Neural crest cell (in vitro differentiated cells): ENCODE measurements at places on chromosomes 2 and 18.

- no peak for DNase-seq
Observed at GRCh38 chr18:25080211-25080610, 271.8 kb downstream of the ZNF521 start.

DNA sequence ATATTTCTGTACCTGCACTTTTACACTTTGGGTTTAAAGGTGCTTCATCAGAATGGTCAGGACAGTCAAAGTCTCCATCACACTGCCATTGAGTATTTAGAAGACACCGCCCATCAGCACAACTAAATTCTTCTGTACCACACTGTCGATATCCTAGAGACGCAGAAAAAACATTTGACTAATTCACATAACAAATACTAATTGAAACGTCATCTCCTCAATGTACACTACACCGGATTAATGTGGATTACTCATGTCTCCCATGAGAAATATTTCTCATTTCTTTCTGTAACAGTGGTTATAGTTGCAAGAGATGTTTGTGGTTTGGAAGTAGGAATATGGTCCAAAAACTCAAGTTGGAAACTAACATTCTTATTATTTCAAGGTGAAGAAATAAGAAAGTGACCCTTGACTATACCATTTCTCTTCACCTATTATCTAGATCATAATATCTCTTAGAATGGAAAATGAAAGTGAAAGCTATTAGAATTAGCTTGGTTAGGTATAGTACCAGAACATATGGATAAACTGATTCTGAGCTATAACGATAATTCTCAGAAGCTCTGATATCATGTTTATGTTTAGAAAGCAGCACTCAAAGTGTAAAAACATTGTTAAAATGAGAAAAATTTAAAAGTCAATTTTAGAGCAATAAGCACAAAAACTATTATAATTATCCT is 1627.7 kb downstream of the LRP1B start:
- no peak for DNase-seq

DNA sequence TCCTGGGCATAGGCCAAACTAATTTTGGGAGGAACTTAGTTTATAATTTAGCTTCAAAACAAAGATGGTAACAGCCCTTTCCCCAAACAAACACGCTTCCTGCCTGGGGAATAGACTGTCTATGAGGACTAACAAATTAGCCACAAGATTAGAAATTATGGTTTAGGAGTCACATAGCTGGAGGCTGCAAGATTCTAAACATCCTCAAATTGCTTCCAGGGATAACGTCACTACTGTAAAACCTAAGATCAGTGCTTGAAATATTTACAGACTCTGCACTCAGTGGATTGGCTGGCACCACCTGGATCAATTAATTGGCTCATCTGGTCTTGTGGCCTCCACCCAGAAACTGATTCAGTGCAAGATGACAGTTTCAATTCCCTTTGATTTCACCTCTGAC is 118.0 kb upstream of the TACR1 start:
- no peak for DNase-seq

DNA sequence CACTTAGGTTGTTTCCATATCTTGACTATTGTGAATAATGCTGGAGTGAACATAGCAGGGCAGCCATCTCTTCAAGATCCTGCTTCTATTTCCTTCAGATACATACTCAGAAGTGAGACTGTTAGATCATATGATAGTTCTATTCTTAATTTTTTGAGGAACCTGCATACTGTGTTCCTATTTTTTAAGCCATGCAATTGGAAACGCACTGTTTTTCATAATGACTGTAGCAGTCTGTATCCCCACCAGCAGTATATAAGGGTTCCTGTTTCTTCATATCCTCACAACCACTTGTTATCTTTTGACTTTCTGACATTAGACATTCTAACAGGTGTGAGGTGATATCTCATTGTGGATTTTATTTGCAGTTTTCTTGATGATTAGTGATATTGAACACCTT is 15.5 kb downstream of the NEURL3 start:
- no peak for DNase-seq

DNA sequence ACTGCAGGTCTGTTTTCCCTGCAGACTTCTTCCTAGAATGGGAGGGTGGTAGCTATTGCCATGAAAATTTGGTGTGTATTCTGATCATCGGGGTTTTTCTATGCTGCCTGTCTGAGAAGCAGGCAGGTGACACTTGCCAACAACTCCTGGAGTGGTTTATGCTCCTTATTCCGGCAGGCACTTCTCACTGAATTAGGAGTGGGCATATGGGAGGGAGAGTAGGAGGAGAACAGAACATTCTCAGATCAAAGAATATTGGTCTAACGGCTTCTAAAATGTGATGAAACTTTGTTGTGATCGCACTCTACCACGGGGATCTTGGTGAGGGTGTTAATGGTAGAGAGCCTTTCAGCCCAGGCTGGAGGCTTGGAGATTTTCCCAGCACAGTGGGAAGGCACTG is 480.8 kb downstream of the PLCL1 start:
- no peak for DNase-seq

GRCh38 chr2:109234355-109234754 is 105.3 kb downstream of the SH3RF3 start:
- DNase-seq, result no peak

- DNase-seq, result no peak
Observed at GRCh38 chr2:182132605-182133004, 147.0 kb downstream of the PPP1R1C start.

DNA sequence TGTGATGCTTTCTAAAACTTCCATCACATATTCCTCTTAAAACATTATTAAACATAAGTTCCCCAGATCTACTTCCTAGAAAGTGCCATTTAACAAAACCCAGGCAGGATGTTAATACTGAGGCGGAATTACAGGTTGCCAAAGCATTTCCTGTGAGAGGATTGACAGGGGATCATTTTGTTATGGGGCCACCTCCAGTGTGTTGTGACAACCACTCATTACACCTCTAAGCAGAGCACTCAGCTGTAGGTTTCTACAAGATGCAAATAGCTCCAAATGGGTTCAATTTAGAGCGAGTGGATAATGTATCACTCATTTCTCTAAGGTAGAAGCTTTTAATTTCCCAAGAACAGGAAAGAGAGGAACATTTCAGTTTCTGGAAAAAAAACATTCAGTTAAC is 1429.5 kb upstream of the ACVR2A start:
- no peak for DNase-seq

- no peak for DNase-seq
Observed at GRCh38 chr2:105631922-105632321, 112.8 kb upstream of the NCK2 start.

GRCh38 chr2:169080250-169081069 is 11.1 kb downstream of the DHRS9 start:
- DNase-seq, result no peak

DNA sequence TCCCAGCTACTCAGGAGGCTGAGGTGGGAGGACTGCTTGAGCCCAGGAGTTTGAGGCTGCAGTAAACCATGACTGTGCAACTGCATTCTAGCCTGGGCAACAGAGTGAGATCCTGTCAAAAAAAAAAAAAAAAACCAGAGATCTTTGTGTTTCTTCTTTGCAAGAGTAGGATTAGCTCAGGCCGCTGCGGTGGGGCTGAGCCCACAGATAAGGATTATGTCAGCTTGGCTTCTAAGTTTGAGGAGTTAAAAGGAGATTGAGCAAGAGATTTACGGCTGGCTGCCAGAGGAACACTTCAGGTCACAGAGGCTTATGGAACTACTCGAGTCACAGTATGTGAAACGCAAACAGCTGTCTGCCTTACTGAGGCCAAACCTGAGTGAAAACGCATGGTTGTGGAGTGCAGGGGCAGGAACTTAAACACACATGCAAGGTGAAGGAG is 146.7 kb upstream of the L3MBTL4 start:
- no peak for DNase-seq

- DNase-seq, result no peak
Observed at GRCh38 chr2:160042054-160042453, 20.4 kb downstream of the PLA2R1 start.

DNA sequence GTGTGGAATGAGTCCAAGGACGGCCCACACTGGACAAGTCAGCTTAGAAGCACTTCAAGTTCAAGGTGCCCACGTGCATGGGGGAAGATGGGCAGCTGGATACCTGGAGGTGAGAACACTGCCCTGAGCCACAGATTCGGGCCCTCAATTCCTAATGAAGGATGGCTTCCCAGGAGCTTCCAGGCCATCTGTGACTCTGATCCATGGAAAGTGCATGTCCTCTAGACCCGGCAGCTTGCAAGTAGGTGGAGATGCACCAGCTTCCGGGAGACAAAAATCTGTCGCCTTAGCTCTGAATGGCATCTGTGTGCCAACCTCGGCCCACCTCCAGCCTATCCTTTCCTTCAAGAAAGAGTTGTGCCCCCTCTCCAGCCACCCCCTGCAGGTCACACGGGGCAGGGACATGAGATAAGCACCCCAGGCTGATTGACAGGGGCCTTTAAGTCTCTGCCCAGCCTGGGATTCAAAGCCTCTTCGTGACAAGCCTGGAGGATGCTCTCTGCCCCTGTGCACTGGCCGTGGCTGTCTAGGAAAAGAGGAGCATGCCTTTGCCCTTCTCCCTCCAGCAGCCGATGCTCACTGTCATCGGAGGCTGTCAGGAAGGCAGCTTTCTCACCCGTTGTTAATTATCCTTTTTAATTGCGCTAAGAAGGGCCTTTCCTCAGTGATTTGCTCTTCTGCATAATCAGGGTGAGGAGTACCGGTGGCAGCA is 65.5 kb downstream of the BIN1 start:
- no peak for DNase-seq

DNA sequence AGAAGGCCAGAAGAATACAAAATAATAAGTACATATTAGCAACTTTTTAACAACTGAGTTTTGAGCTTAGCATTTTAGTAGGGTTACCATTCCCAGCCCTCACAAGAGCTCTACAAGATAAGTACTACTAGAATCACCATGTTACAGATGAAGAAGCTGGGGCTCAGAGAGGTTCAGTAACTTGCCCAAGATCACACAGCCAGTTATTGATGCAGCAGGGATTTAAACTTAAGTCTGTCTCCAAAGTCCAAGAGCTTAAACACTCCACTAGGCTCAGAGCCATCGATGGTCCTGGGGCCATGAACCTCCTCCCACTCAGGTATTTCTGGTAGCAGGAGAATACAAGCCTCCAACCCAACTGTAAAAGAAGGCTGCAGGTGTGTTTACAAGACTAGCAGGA is 30.8 kb downstream of the TNS1 start:
- DNase-seq, result no peak

GRCh38 chr2:160409480-160409879 is 84.1 kb downstream of the RBMS1 start:
- DNase-seq, result no peak

- no peak for DNase-seq
Observed at GRCh38 chr2:218060118-218060517, 8.9 kb upstream of the RUFY4 start.

DNA sequence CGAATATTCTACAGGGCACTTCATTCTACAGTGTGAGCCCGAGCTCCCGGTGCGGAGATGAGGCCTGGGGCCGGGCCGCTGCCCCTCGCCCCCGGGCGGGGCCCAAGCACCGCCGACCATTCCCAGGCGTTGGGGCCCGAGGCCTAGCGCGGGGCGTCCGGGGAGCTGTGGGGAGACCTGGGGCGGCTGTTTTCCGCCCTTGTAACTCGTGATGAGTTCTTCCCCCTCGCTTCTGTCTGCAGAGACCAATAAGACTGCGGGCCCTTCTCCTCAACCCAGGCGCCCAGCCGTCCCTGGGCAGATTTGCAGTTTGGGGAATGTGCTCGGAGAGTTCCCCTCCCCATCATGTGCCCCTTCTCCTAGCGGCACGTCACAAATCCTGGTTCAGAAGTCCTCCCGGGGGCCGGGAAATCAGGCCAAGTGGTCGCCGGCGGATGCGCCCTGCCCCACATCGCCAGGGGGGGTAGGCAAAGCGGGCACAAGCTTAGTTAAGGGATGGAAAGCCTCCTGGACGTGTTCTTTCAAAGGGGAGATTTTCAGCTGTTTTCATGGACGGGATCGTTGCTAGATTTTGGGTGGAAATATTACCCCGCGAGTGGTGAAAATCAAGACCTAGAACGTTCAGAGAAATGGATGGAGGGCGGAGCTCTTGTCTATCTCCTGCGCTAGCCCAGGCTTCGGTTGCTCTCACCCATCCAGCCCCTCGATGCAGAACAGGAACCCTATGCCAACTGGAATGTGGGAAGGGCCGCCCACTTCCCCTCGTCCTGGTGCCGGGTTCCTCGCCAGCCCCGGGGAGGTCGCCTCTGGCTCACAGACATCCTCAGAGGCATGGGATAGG is 18.8 kb upstream of the HAAO start:
- DNase-seq, result peak; percentile 41

- DNase-seq, result no peak
Observed at GRCh38 chr18:34965566-34965965, 75.6 kb upstream of the MAPRE2 start.

DNA sequence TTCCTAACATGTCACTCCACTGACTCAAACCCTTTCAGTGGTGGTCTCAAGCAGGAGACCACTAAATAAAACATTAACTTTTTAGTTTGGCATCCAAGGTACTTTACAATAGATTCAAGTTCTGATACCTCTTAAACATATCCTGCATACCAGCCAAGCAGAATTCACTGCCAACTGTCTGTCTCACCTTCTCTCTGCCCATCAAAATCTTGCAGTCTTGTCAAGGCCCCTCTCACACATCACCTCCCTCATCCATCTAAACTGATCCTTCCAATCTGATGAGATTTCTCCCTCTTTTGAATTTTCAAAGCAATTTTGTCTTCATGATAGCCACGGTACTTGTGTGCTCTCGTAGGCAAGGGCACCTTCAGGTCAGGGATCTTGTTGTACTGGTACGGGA is 43.7 kb downstream of the SATB2 start:
- no peak for DNase-seq

DNA sequence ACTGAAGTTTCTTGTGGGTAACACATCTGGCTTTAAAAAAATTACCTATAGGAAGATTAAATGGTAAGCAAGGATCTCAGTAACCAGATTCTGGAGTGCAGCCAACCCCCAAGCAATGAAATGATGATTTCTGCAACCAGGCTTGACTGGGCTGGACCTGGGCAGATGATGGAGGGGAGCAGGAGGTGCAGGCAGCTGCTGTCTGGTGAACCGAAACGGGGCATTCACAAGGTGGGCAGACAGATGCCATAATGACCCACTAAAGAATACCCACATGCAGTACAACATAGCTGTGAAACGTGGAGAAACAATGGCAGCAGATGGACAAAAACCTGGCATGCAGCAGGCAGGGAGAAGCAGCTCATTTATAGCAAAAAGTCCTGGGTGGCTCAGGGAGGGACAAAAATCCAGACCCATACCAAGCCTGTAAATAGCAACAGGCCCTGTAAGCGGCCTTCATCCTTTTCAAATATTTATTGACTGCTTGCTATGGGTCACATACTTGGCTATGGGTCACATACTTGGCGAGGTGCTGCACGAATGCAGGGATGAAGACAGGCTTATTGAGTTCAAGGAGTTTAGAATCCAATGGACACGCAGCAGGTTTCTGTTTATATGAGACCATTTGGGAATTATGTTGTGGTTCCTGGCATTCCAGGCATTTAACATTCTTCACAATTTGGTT is 244.7 kb downstream of the HRH4 start:
- no peak for DNase-seq

GRCh38 chr2:120622159-120622869 is 113.4 kb upstream of the GLI2 start:
- no peak for DNase-seq

DNA sequence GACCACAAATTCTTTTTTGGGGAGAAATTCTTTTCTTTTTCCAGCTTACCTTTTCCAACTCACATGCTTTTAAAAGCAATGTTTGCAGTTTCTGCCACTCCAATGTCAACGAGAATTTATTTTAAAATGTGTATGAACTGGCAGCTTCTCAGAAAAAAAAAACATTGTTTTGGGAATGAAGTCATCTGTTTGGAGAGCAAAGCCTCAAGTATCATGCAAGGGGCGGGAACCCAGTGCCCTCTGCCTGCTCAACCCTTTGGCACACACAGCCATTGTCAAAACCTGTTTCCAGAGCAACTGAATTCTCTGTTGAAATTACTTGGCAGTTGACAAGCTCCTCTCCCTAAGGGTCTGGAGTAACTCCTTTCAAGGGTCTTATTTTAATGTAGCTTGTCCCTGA is 128.5 kb downstream of the QPCT start:
- DNase-seq, result no peak
